ENCODE measurements at places on chromosomes 11 and 22.

GRCh38 chr22:42164901-42165300 lies 34.3 kb upstream of the CYP2D6 start:
- DNase-seq: no peak

DNA sequence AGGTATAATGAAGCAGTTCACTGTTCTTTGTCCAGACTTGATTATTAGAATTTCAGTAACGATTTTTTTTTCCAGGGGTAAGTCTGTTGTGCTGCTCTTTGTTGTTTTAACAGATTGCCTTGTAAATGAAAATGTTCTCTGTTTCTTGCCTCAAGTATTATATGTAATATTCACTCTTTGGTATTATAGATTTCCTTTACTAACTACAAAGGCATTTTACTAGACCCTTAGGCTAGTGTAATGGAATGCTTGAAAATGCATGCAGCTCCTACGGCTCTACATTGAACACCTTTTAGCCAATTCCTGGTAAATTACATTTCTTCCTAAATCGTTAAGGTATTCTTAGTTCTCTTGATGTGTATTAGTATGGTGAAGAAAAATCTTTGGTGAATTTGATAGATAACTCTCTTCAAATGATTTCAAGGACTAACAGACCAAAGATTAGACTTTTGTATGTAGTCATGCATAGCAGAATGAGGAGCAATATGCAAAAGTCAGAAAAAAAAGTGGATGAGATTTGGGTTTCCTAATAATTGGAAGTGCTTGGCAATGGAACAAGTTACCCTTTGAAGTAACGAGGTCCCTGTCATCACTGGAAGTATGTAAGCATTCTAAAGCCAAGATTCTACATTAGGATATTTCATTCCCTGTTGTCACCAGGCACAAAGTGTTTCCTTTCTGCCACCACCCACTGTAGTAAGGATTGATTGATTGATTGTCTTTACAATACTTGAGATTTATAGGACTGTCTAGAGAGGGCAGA lies 113.1 kb downstream of the DBX1 start:
- no peak for DNase-seq

GRCh38 chr11:44674809-44675208 lies 52.0 kb upstream of the TSPAN18 start:
- DNase-seq: no peak

DNA sequence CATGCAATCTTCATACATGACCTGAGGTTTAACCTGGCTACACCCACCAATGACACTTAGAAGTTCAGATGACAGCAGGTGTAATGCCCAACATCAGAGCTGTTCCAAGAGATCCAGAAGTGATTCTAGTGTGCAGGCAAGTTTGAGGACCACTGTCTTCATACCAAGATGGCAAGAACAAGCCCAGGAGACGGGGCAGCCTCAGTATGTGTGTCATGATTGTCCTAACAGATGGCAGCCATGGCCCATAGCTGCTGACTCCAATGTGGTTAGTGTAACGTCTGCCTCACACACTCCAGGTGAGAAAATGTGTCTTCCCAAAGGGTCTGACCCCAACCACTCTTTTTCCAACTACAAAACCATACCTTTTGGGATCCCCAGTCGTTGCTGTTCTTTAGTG lies 97.3 kb downstream of the ETS1 start:
- DNase-seq: no peak

- no peak for DNase-seq
These were observed 16.7 kb upstream of the PHF21B start for GRCh38 chr22:45026511-45026910.

GRCh38 chr11:47332303-47332711 lies 20.2 kb downstream of the MYBPC3 start:
- DNase-seq: no peak

- DNase-seq: no peak
These were observed 246.2 kb downstream of the NTM start for GRCh38 chr11:131616481-131617140.

DNA sequence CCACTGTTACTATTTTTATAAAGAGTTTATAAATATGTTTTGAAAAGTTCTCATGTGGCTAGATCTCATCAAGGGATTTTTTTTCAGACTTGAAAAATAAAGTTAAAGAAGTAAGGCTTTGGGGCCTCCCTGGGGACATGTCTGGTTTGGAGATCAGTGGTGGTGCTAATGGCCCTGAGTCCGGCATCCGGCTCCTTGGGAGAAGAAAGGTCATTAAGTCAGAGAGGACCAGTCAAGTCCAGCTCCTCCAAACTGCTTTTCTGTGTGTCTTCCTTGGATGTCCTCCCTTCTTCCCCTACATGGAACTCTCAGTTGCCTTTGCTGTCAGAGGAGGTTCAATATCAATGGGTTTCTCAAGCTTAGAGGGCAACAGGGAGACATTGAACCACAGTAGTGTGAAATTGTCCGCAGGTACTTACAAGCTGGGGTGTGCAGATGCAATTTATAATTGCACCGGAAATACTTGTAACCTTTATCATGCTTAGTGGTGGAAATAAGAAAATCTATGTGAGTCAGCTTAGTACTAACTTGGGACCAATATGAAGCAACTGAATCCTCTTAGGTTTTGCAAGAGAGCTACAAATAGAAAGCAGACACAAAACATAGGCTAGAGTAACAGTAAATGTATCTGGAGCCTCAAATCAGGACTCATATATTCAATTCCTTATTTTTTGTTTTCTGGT lies 144.3 kb downstream of the TEAD1 start:
- no peak for DNase-seq

DNA sequence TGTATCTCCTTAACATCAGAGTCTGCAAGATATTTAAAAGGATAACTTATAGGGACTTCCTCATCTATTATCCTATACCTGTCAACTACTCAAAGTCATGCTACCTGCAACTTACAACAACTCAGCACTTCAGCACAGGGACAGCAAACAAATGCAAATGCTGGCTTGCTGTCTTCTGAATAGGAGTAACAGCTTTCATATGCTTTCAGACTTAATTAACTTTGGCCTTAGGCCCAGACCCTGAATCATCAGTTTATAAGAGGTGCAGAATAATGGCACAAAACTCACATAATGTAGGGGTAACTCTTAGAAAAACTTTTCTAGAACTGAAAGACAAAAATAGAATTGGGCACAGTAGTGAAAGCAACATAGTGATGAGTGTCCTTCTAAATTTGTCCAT lies 953.4 kb downstream of the DLG2 start:
- DNase-seq: no peak

DNA sequence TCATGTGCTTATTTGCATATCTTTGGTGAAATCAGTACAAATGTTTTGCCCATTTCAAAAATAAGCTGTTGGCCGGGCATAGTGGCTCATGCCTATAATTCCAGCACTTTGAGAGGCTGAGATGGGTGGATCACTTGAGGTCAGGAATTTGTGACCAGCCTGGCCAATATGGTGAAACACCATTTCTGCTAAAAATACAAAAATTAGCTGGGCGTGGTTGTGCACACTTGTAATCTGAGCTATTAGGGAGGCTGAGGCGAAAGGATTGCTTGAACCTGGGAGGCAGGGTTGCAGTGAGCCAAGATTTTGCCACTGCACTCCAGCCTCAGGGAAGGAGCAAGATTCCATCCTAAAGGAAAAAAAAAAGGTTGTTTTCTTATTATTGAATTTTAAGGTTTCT lies 136.0 kb downstream of the SWAP70 start:
- DNase-seq: no peak

DNA sequence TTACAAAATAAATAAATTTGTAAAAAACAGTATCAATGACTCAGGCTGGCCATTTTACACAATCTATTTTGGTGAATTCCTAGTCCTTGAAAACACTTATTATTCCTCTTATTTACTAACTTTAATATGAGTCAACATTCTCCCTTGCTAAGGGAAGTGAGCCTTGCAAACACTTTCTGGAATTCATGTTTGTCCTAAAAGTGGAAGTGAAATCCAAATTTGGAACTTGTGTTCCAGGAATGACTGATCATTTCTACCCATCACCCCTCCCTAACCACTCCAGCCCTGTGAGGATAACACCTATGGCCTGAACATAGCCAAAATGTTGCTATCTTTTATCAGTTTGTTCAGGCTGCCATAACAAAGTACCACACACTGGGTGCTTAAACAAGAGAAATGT lies 83.1 kb downstream of the OR5AK2 start:
- no peak for DNase-seq

DNA sequence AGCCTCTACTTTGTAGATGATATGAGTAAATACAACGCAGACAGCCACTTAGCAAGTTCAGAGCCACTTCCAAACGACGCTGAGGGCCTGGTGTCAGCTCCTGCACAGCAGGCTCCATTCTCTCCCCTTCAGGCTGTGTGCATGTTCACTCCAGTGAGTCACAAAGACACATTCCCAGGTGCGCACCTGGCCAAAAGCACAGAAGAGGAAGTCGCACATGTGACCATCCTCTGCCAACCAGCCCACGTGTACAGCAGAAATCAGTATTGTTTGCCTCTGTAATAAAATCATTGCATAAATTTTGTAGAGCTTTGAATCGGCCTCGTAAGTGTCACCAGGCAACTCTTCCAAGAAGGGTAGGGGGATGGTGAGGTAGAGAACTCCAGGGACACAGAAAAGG lies 19.5 kb upstream of the TPH1 start:
- DNase-seq: no peak

DNA sequence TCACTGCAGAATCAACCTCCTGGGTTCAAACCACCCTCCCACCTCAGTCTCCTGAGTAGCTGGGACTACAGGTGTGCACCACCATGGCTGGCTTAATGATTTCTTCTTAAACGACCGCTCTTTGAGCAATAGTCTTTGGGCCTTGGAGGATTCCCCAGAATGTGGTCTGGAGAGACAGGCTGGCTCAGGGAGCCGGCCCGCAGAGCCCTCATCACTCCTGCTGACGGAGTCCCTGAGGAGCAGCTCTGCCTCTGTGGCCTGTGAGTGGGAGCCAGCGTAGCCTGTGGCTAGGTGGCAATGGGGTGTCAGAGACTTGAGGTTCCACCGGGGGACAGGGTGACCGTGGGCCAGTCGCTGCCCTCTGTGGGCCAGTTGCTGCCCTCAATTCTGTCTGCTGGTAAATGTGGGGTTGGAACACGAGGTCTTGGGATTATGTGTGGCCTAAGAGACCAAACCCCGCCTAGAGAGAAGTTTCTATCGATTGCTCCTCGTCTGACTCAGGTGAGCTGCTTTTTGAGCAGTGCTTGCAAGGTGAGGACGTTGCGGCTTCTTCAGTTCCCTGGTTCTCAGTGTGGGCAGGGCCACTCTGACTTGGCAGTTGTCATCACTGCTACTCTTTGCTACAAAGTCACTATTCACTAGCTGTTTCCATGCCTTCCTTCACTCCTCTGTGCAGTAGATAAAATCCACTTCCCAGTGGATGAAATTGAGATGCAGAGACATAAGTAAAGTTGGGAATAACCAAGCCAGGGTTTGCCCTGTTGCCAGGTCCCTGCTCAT lies 124.8 kb upstream of the NECTIN1 start:
- DNase-seq: no peak

GRCh38 chr11:125102510-125102909 lies 8.9 kb downstream of the TMEM218 start:
- DNase-seq: no peak

- no peak for DNase-seq
These were observed 21.9 kb upstream of the PRR5 start for GRCh38 chr22:44680058-44680457.

- no peak for DNase-seq
These were observed 11.4 kb downstream of the PRSS23 start for GRCh38 chr11:86811637-86812321.

DNA sequence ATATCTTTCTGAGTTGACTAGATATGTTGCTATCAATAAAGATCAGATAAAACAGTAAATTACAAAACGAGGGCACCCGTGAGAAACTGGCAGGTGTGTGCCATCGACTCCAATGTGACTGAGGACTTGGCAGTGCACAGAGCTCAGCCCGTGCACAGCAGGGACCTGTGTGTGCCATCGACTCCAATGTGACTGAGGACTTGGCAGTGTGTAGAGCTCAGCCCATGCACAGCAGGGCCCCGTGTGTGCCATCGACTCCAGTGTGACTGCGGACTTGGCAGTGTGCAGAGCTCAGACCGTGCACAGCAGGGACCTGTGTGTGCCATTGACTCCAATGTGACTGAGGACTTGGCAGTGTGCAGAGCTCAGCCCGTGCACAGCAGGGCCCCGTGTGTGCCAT lies 347.2 kb upstream of the B3GAT1 start:
- DNase-seq: no peak

DNA sequence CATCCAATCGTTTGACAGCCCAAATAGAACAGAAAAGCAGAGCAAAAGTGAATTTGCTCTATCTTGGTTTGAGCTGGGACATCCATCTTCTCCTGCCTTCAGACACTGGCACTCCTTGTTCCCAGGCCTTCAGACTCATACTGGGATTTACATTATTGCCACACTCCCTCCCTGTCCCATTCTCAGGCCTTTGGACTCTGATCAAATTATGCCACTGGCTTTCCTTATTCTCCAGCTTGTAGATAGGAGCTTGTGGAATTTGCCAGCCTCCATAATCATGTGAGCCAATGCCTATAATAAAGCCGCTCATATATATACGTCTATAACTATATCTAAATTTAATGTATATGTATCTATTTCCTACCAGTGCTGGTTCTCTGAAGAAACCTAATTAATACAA lies 568.3 kb upstream of the KIRREL3 start:
- no peak for DNase-seq

GRCh38 chr22:43889201-43889859 lies 2.5 kb downstream of the PNPLA5 start:
- no peak for DNase-seq

DNA sequence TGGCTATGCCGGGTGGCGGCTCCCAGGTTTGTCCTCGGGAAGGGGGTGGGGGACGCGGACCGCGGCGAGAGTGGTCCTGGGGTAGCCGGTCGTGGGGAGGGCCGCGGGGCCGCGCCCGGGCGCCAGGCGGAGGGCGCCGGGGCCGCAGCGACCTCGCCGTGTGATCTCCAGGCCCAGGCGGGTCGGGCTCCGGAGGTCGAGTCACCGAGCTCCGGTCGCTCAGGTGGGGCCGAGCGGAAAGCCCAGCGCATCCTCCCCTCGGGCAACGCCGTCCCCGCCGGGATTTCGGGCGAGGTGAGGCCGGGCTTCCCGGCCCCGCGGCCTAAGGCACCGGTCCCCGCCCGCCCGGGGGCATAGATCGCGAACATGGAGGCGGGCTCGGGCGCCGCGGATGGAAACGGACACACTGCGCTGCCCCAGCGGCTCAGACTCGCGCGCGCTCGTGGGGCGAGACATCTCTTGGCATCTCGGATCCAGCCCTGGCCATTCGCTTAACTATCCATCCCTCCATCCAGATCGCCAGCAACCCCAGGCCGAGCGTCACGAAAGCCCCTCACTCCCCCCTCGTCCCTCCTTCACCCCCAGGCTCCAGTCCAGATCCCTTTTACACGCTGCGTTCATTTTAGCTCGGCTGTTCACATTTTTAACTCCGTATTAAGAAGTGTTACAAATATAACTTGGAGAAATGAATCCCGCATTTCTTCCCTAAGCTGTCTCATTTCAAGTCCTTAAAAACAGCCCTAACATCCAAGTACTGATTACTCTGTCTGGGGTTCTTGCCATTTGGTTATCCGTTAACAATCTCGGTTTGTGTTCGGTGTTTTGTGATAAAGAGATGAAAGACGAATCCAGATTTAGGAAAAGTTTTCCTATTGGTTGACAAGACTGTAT lies 460 bp downstream of the ZC3H12C start:
- peak; percentile 90 for DNase-seq

GRCh38 chr11:113551645-113552044 lies 76.4 kb upstream of the DRD2 start:
- no peak for DNase-seq
